ENCODE measurements at places on chromosomes 7 and 10.

GRCh38 chr7:39688611-39689480, 65.5 kb downstream of the RALA start:
- DNase-seq, result no peak

DNA sequence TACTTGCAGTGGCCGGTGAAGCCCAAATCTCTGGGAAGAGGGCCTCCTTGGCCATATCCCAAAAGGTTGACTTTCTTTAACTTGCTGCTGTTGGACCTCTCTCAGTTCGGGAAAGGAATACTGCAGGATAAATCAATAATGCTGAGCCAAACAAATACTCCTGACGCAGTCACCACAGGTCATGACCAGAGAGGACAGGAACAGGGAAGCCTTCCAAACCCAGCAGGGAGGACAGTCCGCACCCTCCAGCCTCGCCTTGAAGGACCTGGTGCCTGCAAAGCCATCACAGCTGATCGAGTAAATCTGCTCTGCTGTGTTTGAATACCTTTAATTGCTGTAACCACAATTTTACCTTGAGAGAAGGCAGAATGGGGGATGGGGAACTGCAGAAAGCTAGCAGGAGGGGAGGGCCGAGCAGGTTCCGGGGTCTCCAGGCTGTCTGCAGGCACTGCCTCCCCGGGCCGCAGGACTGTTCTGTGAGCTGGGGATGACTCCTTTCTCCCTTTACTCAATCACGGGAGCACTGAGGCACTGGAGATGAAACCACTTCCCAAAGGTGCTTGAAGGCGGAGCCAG, 20.8 kb upstream of the INSIG1 start:
- no peak for DNase-seq

- DNase-seq, result no peak
These were observed 92.6 kb downstream of the RGS10 start for GRCh38 chr10:119449760-119450461.

- DNase-seq, result no peak
These were observed 58.0 kb downstream of the RAMP3 start for GRCh38 chr7:45215601-45216062.

DNA sequence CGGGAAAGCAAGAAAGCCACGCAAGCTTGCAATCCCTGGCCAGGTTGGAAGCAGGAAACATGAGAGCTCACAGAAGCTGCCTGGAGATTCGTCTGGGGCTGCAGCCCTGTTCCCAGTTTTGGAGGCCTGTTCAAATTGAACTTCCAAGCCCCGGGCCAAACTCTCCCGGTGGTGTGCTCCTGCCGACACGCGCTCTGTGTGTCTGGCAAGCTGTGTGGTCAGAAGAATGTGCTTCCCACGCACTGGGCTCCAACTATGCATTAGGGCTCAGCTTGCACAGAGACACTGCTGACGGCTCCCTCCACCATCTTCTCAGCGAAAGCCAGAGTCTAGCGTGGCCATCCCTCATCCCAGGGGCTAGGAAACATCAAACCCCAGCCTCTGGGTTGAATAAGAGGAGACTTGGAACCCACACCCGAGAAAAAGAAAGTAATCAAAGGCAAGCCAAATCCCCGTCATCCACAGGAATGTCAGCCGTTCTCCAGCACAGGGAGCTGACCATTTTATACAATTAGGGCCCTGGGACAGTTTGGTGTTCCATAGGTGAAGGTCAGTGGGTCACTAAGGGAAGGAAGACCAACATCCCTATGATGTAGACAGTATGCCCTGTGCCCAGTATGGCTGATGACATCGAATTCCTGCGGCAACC, 107.2 kb downstream of the FGFR2 start:
- DNase-seq, result no peak

DNA sequence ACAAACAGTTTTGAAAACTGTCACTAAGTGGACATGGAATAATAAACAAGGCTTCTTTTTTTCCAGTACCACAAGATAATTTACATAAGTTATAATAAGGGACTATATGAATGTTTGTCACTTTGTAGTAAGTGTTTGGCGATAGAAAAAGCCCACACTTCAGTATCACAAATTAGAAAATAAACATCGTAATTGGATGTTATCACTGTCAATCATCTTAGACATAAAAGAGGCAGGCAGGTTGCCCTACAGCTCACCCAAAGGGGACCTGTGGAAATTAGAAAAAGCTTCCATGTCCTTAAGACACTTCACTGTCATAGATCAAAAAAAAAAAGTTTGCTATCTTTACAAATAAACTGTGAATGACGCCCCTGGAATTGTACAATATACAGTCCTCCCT, 3.6 kb upstream of the NOC3L start:
- no peak for DNase-seq

DNA sequence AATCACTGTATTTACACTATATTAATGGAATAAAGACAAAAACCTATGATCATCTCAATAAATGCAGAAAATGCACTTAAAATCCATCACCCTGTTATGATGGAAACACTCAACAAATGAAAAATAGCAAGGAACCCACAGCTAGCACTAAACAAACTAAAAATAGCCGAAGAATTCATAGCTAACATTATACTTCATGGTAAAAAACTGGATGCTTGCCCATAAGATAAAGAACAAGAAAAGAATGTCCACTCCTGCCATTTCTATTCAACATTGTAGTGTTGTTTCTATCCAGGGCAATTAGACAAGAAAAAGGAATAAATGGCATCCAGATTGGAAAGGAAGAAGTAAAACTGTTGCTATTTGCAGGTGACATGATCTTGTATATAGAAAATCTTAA, 142.1 kb downstream of the STK31 start:
- DNase-seq, result no peak

GRCh38 chr7:39221901-39222300, 244.2 kb downstream of the POU6F2 start:
- no peak for DNase-seq

GRCh38 chr10:86180861-86181260, 185.7 kb downstream of the GRID1 start:
- DNase-seq, result no peak

GRCh38 chr7:55517191-55517633, 55.1 kb downstream of the VOPP1 start:
- DNase-seq, result no peak

GRCh38 chr10:93248583-93249227, 175.0 kb downstream of the CYP26A1 start:
- DNase-seq, result no peak

DNA sequence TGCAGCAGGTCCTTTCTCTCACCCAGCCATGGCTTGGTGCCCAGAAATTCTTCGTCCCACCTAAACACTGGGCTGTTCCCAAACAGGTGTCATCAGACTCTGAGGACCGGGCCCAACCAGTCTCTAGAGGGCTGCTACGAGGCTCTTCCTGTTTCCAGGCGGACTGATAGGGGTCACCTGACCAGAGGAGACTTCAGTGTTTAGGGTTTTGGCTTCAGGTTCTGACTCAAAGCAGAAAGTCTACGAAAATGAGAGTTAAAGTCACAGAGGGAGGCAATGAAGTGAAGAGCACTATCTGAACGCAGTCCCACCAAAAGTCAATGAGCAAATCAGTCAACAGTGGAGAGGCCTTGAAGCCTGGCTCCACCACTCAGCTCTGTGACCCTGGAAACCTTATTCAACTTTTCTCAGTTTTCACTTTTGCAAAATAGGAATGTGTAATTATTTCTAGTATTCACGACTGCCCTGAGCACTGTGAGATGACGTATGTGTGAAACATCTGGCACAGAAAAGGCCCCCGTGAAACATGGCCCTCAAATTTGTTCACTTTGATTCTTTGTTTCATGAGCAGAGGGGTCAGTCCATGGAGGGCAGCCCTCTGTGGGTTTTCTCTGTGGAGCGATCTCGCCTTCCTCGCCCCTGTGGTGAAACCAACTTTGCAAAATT, 189.9 kb upstream of the PDE1C start:
- DNase-seq, result no peak

DNA sequence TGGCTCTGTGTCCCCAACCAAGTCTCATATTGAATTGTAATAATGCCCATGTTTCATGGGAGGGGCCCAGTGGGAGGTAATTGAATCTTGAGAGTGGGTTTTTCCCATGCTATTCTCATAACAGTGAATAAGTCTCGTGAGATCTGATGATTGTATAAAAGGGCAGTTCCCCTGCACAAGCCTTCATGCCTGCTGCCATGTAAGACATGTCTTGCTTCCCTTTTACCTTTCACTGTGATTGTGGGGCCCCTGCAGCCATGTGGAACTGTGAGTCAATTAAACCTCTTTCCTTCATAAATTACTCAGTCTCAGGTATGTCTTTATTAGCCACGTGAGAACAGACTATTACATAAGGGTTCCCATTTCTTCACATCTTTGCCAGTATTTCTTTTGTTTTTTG, 97.1 kb upstream of the CPXM2 start:
- DNase-seq, result no peak
